ENCODE measurements at places on chromosomes 2 and 18. TPM values are rescaled to one million over a fixed set of nuclear protein-coding genes. Genes with fewer than 3 reads are reported as not detected.

The RPL31 gene
- total RNA-seq, result 1,076 TPM

The MYL12A gene
- 460 TPM for total RNA-seq

The LYG2 gene
- not detected for total RNA-seq

The AQP12B gene
- total RNA-seq, result not detected

The IWS1 gene
- total RNA-seq, result 39.1 TPM

The ACVR1C gene
- 44.9 TPM for total RNA-seq

DNA sequence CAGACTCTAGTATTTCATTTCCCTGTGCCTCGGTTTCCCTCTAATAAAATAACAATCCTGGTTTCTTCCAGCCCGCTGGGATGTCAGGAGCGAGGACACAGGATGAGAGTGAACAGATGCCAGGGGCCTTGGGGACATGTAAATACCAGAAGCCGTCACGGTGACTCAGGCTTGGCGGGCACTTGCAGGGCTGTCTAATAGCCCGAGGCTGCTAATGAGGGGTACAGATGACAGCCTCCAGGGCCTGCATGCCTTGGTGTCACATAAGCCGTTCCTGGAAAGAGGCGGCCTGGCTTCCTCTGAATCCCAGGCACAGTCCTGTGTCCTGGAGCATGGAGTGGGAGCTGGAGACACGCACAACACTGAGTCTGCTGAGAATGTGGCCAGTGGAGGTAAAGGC, 28.2 kb downstream of the HS1BP3 start:
- DNase-seq, result peak; percentile 55

GRCh38 chr2:180747728-180748127, 232.7 kb upstream of the UBE2E3 start:
- no peak for DNase-seq

GRCh38 chr18:73563345-73563744, 584.3 kb downstream of the FBXO15 start:
- no peak for DNase-seq

- DNase-seq, result no peak
Measured at GRCh38 chr2:111986116-111986900, 68.8 kb upstream of the TMEM87B start.

DNA sequence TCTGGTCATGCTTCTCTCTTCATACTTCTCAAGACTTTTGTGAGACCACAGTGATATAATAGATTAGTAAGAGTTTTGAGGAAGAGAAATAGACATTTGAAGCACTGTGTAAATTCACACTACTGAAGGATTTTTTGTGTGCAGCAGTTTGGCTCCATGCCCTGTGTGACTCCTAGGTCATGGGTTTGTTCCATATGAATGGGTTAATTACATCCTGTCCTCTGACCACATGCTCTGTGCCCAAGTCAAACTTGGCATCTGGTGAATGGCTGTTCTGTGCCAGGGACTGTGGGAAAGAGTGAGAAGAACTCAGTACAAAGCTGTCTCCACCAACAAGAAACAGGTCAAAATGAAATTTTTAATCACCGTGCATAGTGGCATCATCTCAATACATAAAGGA, 304.0 kb downstream of the LNPK start:
- DNase-seq, result no peak

DNA sequence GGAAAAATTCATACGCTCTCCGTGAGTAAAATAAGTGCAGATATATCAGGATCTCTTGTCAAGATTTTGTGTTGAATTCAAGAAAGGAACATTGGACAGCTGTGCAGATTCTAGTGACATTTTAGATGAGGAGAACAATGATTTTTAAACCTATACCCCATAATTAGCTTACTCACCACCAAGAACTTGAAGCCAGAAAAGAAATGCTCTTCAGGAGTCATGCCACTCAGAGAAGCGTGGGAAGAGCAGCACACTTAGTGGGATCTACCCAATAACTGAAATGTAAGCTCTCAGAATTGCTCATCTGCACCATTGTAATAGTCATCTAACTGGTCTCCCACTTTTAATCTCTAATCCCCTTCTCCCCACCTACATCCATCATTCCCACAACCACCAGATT, 9.2 kb upstream of the ERMN start:
- DNase-seq, result no peak

- DNase-seq, result no peak
Measured at GRCh38 chr2:72082887-72083286, 64.8 kb downstream of the CYP26B1 start.

DNA sequence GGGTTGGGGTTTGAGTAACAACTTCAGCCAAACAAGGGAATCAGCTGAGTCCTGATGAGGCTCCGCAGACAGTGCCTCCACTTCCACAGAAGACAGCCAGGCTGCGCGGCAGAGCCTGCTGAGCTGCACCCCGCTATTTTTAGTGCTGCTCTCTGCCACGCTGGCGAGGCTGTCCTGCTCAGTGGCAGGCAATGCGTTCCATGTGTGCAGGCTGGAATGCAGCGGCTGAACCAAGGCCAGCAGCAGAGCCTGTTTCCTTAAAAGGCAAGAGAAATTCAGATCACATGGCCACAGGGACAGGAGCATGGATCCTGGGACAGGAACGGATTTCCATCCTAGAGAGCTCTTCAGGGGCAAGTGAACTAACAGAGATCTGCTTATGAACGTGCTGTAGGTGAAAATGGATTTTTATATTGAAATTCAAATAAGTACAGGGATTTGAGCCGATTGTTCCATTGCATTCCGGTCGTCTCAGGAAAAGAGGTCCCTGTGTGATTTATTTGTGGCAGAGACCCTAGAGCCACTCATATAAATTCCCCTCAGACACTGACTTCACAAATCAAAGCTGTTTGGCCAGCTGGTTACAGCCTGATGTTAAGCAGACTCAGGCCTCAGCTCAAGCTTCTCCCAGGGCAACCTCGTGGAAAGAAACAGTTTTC, 98.7 kb downstream of the COL6A3 start:
- no peak for DNase-seq

- DNase-seq, result no peak
Measured at GRCh38 chr18:21997207-21998143, 171.9 kb upstream of the GATA6 start.

GRCh38 chr2:81196383-81196851, 891.9 kb upstream of the LRRTM1 start:
- DNase-seq, result no peak

DNA sequence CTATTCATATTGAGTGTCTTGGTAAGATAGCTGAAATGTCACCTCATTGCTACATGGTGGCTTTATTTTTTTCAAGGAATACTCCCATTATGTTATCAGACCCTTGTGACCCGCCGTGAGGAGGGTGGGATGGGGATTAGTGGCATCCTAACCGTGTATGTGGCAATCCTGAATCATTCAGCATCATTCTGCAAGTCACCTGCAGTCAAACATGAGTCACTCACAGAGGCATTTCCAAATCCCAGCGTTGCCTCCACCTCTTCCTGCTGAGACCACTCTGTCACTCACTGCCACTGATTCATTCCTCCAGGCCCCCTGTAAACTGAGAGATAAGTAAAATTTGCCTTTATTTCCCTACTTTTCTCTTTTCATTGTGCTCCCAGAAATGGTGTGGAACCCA, 307.4 kb upstream of the KLHL29 start:
- no peak for DNase-seq

DNA sequence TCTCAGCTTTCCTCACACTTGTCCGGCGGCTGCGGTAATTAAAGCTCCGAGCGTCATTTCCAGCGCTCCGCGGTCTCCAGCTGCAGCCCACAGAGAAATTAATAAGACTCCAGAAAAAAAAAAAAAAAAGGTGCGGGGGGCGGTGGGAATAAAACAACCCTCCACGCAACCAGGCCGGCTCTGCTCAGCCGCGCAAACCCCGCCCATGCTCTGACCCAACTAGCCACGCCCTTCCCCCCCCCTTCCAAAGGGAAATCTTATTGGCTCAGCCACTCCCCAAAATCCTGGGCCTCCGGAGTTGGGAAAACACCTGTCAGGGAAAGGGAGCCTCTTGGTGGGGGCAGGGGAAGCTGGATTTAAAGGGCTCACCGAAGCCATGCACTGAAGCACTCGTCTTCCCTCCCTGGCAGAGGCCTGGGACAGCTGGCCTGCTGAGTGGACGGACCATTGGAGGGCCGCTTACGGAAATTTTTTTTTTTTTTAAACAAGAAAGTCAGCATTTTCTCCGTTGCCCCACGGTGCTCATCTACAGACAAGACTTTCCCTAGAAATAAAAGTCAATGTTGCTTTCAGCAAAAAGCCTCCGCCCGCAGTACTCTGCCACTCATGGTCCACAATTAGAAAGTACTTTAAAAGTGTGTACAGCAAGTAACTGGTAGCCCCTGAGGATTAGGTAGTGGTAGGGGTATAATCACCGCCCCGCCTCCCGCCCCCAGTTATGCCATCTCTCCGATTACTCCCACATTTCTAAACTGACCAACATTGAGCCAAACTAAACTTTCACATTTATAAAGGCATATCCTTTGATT, 674 bp upstream of the ERBB4 start:
- no peak for DNase-seq

DNA sequence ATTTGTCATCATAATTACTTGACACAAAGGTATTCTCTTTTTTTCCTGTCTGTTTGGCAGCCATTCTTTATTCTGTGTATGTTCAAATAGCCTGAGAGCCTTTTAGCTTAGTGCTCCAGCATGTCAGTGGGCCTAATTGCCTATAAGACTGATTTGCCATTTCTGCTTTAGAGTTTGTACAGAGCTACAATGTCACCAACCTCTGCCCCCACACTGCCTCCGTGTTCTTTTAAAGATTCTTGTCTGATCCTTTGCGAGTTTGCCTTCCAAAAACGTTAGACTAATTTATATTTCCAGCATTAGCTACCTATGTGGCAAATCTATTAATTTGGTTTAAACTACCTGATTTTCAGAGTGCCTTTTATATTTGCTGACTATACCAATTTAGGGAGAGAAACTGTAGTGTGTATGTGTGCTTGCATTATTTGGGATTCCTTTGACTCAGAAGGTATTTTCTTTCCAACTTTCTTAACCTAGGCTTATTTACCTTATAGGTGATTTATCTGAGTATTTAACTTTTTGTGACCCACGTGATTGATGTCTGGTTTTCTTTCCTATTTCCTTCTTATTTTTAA, 70.8 kb downstream of the FAM117B start:
- no peak for DNase-seq

- no peak for DNase-seq
Measured at GRCh38 chr2:79171348-79171958, 11.9 kb upstream of the REG3A start.

- DNase-seq, result no peak
Measured at GRCh38 chr2:162994718-162995117, 156.2 kb upstream of the KCNH7 start.

Data from mesenteric fat pad (tissue), 1 donor.